ENCODE measurements at places on chromosomes 1 and 21.

DNA sequence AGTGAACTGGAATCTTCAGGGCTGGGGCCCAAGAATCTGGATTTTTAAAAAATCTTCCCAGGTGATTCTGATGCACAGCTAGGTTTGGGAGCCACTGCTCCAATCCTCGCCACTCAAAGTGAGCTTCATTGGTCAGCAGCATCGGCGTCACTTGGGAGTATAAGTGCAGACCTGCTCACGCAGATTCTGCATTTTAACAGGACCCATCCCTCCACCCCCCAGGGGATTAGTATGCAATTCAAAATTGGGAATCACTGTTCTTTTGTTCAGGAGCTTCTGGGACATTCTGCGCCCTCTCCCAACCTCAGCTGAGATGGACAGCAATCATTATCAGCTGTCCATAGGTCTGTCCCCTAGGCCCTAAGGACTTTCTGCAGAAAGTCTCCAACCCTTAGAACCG, 53.5 kb downstream of the LGR6 start:
- DNase-seq: no peak

DNA sequence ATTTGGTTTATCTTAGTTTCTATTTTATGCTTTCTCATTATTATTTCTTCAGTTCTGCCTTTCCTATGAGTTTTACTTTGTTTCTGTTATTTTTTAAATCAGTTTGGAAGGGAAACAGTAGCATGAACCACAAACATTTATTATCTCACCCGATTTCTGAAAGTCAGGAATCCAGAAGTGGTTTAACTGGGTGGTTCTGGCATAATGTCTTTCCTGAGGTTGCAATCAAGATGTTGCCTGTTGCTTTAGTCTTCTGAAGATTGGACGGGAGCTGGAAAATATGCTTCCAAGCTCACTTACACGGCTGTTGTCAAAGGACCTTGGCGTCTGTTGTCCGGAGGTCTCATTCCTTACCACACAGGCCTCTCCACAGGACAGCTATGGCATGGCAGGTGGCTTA, 50.4 kb downstream of the SNRPE start:
- no peak for DNase-seq

DNA sequence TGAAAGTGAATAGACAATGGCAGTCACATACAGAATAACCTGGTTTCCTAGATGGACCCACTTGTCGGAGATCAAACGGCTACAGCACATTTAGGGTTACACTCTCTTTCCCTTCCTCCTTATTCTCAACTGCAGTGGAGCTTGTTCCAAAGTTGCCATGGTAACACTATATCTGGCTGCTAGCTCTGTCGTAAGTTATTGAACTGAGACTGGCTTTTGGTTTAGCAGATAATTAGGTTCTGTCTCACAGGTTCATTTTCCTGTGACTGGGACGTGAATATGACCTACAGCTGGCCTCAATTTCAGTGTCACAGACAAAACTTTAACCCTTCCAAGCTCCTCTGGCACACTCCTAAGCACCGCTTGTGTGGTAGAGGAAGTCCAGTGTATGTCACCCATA, 875.8 kb downstream of the USP25 start:
- DNase-seq: peak; percentile 15

- DNase-seq: peak; percentile 45
Measured at GRCh38 chr1:228163007-228163753, 2.4 kb upstream of the IBA57 start.

DNA sequence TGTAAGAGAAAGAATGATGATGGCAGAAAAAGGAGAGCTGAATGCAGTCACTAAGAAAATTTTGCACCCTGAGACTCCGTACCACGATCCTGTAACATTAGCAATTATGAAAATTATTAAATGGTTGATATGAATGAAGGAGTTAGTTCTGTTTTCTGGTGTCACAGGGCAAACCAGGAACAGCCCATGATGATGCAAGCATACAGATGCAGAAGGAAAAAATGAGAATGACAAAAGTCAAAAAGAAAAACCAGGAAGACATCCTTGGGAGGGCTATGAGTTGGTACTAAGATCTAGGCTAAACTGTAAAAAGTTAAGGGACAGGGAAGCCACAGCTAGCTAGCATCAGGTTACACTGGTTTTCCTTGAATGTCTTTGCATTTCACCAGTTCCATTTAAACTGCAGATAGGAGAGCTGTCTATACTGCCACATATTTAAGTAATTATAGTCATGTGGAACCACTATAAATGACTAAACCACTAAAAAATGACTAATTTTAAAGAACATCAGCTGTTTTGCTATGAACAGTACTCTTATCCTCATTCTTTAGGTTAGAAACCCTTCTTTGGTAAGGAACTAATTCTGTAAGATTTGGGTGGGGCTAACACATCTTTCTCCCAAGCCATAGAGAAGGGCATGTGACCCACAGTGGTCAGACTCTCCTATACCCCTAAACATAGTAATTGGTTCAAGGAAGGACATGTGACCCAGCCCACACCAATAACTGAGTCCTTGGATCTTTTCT, 11.4 kb downstream of the DOCK7 start:
- peak; percentile 93 for DNase-seq

GRCh38 chr1:179087665-179088064, 5.8 kb downstream of the TOR3A start:
- DNase-seq: no peak

GRCh38 chr1:7207875-7208646, 422.8 kb downstream of the CAMTA1 start:
- peak; percentile 72 for DNase-seq

DNA sequence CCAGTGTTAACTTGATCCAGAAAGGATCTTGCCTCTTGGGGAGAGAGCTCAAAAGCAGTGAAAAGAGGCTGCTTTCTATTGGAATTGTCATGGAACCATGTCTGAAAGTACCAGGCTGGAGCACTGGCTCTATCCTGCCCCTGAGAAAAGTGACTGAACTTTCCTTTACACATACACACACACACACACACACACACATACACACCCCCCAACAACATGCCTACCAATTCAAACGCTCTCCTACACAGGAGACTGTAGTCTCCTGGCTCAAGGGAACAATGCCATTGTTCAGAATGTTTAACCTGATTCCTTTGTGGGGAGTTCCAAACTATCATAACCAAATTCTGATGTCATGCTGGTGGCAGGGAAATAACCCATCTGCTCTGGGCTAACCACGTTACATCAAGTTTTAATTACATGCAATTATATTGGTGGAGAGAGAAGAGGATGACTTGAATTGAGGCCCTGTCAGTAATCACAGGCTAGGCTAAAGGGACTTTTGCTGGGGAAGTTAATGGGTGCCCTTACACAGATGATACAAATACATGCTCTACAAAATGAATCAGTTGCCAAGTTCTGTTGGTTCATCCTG, 52.3 kb upstream of the DUSP10 start:
- DNase-seq: peak; percentile 42

GRCh38 chr1:182003025-182003725, 58.3 kb downstream of the ZNF648 start:
- no peak for DNase-seq

DNA sequence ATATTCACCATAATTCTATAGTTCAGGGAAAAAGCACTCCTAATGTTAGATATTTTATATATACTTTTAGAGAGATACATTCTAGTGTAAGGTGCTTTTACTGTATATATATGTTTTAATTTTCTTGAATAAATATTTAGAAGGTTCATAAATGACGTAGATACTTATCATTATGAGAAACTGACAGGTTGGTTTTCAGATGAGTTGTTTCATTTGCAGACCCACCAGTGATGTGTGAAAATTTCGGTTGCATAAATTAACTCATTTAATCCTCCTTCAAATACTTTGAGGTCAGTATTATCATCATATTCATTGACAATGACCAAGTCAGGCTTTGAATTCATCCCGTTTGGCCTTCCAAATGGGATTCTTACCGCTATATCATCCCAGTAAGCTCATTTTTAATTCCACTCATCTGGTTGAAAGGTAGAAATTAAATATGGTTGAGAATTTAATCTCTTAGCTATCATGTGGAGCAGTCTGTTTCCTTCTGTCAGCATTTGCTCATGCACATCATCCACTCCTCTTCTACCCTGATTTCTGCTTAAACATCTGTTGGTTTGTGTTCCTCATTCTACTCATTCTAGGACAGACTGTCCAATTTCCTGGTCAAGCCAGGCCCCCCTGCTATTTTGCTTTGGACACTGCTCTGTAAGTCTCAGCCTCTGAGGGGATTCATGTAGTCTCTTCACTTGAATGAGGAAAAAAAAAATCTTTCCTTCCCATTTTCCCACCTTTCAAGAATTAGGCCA, 1156.6 kb downstream of the PLA2G4A start:
- no peak for DNase-seq

- DNase-seq: no peak
Measured at GRCh38 chr1:225627304-225627947, 25.5 kb downstream of the ENAH start.

DNA sequence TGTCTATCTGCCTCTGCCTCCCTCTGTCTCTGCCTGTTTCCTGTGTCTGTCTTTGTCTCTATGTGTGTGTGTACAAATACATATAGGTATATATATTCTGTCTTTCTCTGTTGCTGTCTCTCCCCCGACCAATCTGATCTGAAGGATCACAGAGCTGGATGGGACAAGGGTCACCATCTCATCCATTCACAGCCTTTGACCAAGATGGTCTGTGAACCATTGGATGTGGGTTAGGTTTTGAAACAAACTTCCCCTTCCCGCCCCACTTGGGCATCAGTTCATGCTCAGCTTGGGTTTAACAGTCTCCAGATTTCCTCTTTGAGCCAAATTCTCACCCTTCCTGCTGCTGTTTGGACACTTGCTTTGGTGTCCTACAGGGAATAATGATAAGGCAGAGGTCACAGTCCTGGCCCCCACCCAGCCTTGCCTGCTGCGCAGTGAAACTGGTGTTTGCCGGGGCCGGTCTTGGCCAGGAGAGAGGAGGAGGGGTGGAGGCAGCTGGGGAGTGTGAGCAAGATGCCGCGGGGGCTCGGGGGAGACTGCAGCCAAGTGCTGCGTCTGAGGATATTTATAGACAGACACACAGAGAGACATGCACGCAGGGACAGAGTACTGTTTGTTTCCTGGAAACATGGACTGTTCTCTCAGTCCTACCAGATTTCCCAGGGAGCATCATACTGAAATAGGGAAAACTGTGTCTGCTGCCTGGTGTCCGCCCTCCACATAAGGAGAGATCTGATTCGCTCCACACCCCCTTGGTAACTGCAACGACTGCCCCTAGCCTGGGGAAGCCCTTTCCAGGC, 27.0 kb upstream of the BTG2 start:
- DNase-seq: peak; percentile 69

DNA sequence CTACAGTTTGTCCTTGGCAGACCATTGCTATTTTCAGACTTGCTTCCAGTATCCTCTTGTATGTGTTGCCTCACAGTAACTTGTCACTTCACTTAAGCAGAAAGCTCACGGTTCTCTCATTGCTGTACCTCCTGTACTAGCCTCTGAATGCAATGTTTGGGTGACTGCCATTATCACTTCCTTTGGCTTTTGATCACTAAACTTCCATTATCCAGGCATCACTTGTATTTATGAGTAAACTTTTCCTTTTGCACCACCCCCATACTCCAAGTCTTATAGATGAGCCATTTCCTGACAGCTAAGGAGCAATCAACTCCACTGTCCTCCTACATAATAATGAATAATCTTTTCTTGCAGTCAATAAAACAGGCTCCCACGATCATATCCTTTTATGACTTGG, 255.3 kb downstream of the PDE4B start:
- peak; percentile 39 for DNase-seq

- no peak for DNase-seq
Measured at GRCh38 chr1:105664495-105664894, 1392.0 kb upstream of the PRMT6 start.

DNA sequence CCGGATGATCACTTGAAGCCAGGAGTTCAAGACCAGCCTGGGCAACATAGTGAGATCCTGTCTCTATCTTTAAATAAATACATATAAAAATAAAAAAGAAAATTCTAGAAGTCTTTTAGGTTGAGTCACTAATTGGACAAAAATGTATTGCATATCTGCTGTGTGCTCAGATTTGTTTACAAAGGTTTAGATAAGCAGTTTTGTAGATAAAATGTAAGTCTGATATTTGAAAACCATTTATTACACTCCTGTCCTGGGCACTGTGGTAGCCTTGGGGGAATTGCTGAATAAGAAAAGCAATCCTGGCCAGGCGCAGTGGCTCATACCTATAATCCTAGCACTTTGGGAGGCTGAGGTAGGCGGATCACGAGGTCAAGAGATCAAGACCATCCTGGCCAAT, 11.6 kb downstream of the GMEB1 start:
- no peak for DNase-seq

DNA sequence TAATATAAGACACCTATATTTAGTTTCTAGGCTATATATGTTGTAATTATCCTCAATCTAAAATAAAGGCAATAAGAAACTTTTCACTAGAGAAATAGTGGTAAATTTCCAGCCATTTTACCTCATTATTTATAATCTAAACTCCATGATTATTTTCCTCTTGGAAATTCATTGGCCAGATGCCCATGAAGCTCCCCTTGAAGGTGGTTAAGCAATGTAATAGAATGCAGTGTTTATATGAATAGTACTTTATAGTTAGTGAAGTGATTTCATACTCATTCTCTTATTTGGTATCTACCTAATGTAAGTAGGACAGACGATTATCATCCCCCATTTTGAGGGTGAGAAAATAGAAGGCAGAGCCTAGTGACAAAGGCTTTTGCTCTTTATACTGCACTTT, 26.5 kb downstream of the NFYC start:
- no peak for DNase-seq

DNA sequence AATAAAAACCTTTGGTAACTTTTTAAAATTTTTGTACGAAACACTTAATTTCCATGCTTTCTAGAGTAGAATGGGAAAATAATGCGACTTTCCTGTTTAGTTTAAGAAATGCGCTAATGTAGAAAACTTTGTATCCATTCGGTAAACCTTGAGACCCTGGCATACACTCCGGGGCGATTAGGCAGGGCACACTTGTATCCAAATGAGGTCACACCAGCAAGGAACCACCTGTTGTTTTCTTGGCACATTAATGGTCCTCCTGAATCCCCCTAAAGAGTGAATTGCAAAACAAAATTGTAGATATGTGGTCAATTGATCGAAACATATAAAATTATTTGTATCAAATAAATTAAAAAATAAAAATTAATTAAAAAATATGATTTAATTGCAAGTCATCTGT, 25.2 kb downstream of the CHODL start:
- DNase-seq: no peak

- DNase-seq: no peak
Measured at GRCh38 chr21:41761211-41761933, 5.5 kb downstream of the RIPK4 start.

Measured in fibroblast of mammary gland (primary cell).